ENCODE measurements at places on chromosomes 2 and 18.

GRCh38 chr2:88209521-88210131, 39.5 kb downstream of the THNSL2 start:
- DNase-seq = no peak

DNA sequence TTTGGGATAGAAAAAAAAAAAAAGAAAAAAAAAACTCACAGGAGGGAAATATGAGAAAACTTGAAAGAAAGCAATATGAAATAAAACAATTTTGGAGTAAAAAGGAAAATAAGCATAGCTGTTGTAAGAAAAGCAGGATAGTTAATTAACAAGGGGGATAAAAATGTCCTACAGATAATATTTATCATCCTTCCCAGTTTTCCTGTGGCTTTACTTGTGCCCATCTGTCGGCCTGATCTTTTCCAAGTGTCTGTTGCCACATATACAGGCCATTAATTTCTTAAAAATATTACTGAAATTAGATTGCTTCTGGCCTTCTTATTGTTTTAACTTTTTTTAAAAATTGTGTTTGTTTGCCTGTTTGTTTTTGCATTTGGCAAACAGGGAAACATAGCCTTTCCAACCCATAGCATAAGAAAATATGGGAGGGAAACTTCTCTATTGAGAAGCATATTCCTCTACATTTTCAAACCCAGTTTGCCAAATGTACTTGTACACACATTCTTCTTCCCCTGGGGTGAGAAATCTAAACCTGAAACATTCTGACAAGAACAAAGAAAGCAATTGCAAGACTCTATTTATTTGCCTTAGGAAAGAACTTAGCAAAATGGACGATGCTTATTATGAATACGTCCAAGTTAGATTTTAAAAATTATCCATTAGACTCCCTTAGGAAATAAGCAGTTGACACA, 272.3 kb downstream of the CDH20 start:
- no peak for DNase-seq

DNA sequence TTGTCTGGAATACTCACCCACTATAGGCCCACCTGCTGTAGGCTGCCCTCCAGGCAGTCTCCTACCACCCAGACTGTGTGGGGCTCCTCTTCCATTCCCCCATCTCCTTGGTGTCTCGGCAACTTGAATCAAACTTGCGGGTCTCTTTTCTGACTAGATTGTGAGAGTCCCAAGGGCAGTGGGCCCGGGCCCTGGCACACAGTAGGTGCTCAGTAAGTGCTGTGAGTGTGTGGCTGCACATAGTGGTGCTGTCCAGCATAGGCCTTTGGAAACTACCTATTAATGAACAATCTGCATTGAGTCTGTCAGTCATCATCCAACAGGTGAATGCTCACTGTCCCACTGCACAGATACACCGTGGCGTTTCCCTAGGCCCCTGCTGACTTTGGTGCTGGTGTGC, 43.6 kb upstream of the ASB1 start:
- no peak for DNase-seq

DNA sequence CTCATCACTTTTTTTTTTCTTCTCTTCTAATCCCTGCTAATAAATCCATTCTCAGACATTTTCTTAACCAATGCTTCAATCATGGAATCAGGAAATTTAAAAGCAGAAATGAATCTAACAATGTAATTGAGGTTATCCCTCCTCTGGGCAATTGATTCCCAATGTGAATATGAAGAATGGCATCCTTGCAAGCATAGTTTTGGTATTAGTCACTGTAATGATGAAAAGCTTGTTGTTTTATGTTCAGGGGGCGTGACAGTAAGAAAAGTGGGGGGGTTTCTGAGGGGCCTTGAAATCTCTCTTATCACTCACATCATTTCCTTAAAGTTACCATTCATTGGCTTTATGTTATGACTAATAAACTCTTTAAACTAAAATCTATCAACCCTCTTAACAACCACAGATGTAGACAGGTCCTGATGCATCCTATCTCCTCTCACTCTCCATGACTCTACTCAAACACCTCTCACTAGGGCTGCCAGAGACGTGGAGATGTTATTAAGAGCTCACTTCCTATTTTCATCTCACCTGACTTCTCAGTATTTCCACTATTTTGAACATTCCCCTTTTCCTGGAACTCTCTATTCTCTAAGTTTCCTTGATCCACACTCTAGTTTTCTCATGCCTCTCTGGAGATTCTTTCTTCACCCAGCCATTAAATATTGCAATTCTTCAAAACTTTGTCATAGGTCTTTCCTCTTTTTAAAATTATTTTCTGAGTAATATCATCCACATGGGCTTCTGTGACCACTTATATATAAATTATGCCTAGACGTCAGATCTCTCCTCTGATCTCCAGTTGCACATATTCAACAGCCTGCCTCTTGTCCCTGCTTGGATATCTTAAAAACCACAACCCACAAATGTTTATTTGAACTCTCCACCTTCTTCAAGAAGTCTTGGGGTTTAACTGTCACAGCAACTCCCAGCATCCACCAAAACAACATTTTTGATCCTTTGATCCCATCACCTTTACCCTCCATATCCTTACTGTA, 332.9 kb downstream of the CDH2 start:
- no peak for DNase-seq

DNA sequence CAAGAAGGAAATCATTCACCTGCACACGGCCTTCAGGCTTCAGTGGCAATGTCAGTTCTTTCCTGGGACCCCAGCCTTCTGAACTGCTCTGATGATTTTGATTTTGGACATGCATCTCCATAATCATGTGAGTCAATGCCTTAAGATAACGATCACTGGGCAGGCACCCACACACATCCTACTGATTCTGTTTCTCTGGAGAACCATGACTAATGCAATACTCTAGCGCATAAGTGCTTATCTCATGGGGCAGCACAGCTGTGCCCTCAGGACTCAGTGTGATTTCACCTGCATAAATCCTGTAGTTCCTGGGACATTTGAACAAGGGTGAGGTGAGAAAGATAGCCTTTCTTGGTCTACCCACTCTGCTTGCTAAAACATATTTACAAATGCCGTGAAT, 144.6 kb downstream of the AKAIN1 start:
- DNase-seq = no peak

GRCh38 chr2:171615069-171615468, 72.2 kb upstream of the DYNC1I2 start:
- DNase-seq = no peak

DNA sequence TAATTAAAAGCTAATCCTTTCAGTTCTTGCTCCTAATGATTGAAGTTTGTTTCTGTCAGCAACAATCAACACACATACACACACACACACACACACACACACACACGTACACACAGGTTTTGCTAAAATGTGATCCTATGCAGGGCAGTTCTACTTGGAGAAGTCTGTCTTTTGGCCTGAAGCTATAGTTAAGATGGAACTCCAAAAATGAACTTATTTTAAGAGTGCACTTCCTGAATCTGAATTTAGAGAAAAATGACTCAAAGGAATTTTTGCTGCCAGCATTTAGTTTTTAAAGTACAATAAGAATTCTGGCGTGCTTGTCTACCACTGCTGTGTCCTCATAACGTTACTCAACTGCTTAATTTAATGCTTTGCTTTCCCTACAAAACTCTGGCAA, 6.6 kb downstream of the GALNT5 start:
- no peak for DNase-seq

- DNase-seq = no peak
Observed at GRCh38 chr2:102368461-102369109, 13.0 kb downstream of the IL18R1 start.

- no peak for DNase-seq
Observed at GRCh38 chr2:233088972-233089345, 28.8 kb downstream of the INPP5D start.

- no peak for DNase-seq
Observed at GRCh38 chr2:27083410-27084296, 2.9 kb upstream of the KHK start.

Measured in hippocampal formation (tissue), 2 donors.